ENCODE measurements at places on chromosomes 12 and 14.

DNA sequence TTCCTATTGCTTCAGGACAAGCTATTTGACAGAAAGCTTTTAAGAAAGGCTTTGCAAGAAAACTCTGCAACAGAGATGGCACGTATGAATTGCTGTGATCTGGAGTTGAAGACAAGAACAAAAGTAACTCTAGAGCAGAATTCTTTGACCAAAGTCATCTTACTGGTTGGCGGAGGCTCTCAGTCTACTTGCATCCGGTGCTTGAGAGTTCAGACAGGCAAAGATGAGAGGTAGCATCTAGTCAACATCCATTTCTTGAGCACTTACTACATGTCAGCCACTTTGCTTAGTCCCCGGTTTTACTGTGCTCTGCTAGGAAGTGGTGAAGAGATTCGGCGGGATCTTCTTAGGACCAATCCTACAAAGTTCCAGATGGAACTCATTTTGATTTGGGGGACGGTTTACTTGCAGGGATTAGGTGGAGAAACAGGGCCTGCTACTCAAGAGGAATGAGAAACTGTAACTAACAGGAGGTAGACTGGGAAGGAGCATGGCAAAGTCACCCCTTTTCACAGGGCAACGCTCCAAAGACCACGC is 404 bp upstream of the CCDC91 start:
- no peak for DNase-seq

DNA sequence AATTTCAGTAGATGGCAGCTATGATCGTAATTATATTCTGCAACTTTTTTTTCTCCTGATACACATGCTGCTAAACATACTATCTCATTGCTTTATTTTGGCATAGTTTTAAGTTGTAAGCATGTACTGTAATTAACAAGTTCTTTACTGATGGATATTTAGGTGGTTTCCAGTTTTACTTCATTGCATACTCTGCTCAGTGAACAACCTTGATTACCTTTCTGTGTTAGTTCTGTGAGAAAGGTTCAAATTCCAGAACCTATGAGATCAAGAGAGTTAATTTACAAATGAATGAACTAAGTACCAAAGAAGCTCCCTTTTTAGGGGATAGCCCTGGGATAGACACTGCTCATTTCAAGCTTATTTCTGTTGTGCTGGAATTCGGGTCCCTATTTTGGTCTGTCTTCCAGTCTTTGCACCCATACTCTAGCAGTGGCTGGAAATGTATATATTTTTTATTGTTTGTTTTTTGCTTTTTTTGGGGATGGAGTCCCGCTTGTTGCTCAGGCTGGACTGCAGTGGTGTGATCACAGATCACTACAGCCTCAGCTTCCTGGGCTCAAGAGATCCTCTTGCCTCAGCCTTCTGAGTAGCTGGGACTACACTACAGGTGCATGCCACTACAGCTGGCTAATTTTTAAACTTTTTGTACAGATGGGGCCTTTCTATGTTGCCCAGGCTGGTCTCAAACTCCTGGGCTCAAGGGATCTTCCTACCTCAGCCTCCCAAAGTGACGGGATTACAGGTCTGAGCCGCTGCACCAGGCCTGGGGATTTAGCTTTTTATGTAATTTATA is 10.6 kb downstream of the PAPOLA start:
- DNase-seq: no peak

- DNase-seq: no peak
These were observed 21.7 kb upstream of the VPS37B start for GRCh38 chr12:122917507-122918121.

- no peak for DNase-seq
These were observed 1.3 kb downstream of the R3HDM2 start for GRCh38 chr12:57429473-57430111.

- no peak for DNase-seq
These were observed 40.3 kb upstream of the NTF3 start for GRCh38 chr12:5391653-5392052.

DNA sequence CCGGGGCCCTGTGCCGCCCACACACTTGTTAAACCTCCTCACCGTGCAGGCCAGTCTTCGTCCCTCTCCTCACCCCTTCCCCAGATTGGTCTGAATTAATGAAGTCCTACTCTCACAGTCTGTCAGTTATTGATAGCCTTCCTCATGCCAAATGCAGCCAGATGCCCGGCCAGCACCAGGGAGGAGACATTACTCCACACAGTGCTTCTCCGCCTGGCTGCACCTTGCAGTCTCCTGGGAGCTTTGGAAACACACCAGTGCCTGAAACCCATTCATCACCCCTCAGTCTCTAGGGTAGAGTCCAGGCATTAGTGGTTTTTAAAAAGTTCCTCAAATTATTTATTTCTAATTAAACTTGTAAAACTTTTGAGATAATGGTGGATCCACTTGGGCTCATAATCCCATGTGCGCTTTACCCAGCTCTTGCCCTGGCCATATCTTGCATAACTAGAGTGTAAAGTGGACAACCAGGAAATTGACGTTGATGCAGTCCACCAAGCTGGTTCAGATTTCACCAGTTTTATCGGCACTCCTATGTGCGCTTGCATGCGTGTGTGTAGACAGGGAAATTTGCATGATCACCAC is 38.2 kb upstream of the TSPAN9 start:
- DNase-seq: no peak

DNA sequence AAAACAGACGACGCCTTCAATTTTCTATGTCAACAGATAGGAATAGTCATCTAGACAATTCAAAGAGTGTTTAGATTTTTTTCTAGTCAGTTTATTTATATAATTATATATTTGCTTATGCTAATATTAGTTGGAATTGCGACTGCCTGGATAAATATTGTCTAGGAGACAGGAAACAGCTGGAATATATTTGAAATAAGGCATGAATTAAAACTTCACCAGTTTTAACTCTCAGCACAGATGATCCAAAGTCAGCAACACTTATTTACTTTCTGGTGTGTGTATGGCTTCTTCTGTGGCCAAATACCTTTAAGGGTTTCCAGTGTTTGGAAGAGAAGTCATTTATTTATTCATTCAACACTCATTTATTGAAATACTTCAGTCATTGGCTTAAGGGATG is 1215.4 kb upstream of the USP15 start:
- no peak for DNase-seq

- no peak for DNase-seq
These were observed 174.2 kb upstream of the PLEKHG7 start for GRCh38 chr12:92528586-92528985.

DNA sequence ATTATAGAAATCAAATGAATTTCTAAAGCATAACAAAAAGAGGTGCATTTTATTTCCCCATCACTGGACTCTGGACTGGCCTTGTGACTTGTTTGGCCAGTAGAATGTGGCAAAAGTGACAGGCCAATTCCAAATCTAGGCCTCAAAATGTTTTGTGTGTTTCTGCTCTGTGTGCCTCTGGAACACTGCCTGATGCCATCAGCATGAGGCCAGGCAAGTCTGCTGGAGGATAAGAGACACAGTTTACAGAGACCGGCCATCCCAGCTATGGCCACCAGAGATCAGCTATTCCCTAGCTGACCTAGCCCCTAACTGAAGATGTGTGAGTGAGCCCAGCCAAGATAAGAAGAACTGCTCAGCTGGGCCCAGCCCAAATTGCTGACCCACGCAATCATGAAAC is 32.9 kb downstream of the ASCL1 start:
- no peak for DNase-seq
